ENCODE measurements at places on chromosomes 11 and 22.

- DNase-seq, result no peak
Measured at GRCh38 chr11:46901156-46901555, 17.2 kb downstream of the LRP4 start.

DNA sequence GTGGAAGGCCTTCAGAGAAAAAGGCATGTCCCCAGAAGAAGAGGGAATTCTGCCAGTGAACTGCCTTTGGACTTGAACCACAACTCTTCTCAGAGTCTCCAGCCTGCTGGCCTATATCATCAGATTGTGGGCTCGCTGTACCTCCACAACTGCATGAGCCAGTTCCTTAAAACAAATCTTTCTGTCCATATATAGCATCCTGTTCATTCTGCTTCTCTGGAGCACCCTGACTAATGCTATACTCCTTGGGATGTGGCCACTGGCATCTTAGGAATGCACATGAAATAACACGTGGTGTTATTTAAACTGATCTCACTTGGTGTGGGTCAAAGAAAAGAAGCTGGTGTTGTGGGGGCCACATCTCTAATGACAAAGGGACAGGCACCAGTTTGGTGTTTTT is 58.3 kb upstream of the VSTM5 start:
- no peak for DNase-seq

DNA sequence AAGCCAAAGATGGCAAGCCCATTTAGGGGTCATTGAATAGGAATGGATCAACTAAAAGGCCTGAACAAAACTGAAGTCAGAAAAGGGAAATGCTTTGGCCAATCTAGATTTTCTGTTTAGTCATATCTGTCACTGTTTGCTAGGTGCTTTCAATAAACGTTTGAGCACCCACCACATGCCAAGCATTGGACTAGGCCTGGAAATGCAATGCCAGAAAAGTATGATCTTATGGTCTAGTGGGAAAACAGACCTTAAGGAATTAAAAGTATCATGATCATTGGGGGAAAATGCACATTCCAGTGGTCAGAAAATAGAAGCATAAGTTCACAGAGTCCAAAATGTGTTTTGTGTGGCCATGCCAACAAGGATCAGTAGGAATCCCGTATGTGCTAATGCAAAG is 76.8 kb upstream of the BIRC3 start:
- no peak for DNase-seq

DNA sequence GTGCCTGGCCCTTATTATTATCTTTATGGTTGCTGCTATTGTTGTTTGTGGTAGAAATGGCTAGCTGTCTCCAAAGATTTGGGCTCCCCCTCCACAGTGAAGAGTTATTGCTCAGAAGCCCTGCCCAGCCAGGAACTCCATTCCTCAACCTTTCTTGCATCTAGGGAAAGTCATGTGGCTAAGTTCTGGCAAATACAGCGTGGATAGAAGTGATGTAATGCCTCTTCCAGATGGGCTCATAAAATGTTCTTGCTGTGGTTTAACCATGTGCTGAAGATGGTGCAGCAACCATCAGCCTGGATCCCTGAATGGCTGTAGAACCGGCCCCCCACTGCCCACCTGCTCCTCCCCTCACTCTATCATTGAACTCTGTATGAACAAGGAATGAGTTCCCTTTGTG is 203.5 kb upstream of the E2F8 start:
- no peak for DNase-seq

- no peak for DNase-seq
Measured at GRCh38 chr11:110294509-110294908, 1.9 kb downstream of the RDX start.

DNA sequence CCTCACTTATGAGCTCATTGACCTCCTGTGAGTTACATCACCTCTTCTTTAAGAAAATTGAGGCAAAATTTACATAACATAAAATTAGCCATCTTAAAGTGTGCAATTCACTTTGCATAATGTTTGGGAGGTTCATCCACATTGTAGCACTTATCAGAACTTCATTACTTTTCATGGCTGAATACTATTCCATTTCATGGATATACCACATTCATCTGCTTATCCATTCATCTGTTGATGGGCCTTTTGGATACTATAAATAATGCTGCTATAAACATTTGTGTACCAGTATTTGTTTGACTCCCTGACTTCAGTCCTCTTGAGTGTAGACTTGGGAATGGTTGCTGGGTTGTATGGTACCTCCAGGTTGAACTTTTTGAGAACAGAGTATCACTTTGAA is 103.4 kb downstream of the TP53I11 start:
- no peak for DNase-seq

GRCh38 chr22:20083157-20083890 is 3.3 kb downstream of the DGCR8 start:
- no peak for DNase-seq

DNA sequence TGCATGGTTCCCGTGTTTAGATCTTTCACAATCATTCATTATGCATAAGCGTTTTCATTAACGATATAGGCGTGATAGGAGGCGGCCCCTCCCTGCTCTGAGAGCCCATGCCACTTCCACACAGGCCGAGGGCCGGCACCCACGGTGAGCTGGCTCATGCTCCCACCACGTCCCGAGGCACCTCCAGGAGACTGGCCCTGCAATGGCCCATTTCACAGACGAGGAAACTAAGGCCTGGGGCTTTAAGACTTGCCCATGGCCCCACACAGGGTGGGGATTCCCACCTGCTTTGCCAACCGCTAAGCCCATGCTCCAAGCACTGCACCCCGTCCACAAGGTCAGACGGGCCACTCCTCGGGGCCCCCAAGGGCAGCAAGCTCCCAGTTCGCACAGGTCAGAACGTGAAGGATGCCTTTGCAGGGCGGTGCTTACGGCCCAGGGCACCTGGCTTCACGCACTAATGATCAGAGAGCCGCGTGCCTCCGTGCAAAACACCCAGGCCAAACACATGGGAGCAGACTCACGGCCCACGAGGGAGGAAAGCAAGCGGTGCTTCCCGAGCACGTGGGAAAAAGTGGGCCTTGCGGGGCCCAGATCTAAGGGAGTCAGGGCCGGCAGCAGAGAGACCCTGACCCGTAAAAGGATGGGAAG is 8.3 kb downstream of the OSBPL5 start:
- no peak for DNase-seq

- DNase-seq, result no peak
Measured at GRCh38 chr11:104015649-104016415, 20.6 kb upstream of the DDI1 start.

DNA sequence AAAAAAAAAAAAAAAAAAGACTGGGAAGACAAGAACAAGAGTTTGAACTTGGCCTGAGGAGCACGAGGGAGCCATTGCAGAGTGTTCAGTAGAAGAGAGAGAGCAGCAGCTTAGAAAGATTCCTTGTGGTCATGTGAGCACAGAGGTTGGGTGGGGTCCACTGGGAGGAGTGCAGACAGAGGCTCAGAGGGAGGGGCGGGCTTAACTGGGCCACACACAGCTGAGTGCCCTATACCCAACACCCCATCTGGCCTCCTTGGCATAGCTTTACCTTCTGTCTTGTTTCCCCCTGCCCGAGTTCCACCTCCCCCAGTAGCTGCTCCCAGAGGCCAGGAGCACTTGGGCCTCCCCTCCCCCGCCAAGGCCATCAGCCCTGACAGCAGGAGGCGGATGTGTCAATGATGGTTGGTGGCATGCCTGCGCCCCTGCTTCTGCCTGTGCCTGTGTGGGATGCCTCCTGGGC is 12.1 kb downstream of the C11orf86 start:
- no peak for DNase-seq

DNA sequence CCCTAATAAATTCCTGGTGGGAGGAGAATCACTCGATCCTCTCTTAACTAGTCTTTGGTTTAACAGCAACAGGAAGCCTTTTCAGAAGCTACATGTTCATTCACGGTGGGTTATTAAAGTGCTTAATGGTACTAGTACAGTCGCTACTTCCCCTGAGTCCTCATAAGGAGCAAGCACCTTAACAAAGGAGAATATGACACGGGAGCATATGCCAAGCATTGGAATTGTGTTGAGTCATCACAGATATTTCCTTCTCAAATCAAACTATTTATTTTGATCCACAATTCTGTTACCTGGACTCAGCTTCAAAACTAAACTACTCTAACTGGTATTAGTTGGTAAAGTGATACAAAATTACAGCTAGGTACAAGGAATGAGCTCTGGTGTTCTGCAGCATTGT is 177.5 kb upstream of the CTSC start:
- DNase-seq, result no peak

DNA sequence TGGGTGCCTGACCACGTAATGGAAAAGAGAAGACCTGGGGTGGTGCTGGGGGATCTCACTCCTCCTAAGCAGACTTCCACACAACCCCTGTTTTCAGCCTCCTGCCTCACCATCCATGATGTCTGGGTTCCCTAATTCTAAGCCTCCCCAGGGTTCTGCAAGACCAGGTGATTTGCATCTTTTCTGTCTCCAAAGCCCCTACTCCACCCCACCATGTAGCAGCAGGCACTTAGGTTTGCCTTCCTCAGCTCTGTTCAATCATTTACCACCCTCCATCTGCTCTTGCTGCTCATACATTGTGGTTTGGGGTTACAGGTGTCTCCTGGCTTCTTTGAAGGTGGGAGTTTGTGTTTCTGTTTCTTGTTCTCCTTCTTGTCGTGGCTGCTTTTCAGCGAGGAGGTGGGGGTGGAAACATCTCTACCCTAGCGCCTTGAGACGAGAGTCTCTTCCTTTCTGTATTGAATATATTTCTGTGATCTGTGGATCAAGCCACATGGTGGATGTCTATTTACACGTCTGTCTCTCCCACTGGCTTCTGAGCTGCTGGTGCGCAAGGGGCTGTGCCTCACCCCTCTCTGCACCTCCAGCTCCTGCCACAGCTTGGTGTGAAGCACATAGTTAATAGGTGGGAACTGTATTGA is 6.6 kb upstream of the SSTR3 start:
- DNase-seq, result peak; percentile 94

Measured in CD4-positive, alpha-beta T cell treated with Interferon alpha-2 for 1 hour (primary cell).